Activated CD4-positive, alpha-beta T cell treated with anti-CD3 and anti-CD28 coated beads, Interleukin-2, amount 50 U/mL, for 16 hours (primary cell): ENCODE measurements at places on chromosomes 12 and 14.

DNA sequence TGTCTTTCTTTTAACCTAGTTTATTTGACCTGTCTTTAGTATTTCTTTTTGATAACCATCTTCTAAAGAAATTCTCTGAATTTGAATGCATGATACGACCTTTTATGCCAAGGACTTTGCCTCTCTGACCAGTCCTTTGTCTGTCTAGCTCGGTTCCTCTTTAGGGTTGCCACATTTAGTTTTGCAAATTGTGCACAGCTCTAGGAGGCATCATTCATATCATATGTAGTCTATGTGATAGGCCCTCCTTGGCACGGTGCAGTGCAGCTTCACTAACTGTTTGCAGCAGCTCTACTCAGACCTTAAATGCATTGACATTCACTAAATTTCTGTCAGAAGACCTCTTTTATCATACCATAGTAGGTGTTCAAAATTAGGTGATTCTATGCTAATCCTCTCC, 75.6 kb downstream of the USP15 start:
- no peak for DNase-seq

GRCh38 chr12:93266-94005, 26.9 kb downstream of the IQSEC3 start:
- no peak for DNase-seq

- no peak for DNase-seq
Observed at GRCh38 chr14:105102361-105102870, 37.2 kb upstream of the GPR132 start.

DNA sequence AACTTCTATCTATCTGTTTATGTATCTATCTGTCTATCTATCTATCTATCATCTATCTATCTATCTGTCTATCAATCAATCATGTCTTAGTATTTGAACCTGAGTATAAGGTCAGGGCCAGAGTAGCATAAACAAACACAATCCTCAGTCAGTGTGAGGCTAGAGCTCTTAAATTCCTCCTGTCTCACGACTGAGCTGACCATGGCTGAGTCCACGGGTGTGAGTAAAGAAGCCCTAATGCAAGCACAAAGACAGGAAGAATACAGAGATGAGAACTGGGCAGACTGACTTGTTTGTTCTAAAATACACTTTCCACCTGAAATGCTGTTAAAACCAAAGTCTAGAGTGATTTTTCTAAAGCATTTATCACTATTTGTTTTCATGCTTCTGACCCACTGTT, 47.2 kb upstream of the STXBP6 start:
- no peak for DNase-seq

- no peak for DNase-seq
Observed at GRCh38 chr14:77325746-77326094, 4.9 kb downstream of the GSTZ1 start.

DNA sequence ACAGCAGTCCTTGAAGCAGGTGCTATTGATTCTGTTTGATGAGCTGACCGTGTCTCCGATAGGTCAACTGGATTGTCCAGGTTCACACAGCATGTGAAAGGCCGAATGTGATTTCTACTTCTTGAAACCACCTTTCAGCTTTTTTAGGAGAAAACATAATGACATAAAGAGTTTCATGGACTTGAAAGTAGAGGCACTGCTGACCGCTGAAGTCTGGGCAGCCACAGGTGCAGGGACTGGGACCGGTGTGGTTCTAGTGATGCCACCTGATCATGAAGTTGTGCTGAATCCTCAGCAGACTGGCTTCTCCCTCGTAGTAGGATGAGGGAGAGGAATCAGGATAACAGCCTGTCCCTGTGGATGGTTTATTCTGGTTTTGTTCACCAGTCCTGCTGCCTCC, 108.1 kb downstream of the ETV6 start:
- DNase-seq, result no peak

DNA sequence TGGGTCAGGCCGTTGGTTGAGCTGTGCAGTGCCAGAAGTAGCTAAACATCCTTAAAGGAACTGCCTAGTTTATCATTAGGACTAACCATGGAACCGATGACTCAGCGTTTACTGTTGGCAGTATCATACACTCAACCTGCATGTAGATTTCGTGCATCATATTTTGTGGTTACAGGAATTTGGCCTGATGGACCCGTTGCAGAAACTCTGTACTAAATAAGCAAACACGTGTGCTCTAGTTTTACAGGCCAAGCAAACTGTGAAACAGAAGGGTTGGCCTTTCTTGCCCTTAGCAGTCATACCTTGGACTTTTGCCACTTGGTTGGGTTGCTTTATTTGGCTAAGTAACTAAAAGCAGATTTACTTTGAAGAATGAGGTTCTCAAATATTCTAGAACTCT, 35.6 kb downstream of the DGLUCY start:
- DNase-seq, result no peak

DNA sequence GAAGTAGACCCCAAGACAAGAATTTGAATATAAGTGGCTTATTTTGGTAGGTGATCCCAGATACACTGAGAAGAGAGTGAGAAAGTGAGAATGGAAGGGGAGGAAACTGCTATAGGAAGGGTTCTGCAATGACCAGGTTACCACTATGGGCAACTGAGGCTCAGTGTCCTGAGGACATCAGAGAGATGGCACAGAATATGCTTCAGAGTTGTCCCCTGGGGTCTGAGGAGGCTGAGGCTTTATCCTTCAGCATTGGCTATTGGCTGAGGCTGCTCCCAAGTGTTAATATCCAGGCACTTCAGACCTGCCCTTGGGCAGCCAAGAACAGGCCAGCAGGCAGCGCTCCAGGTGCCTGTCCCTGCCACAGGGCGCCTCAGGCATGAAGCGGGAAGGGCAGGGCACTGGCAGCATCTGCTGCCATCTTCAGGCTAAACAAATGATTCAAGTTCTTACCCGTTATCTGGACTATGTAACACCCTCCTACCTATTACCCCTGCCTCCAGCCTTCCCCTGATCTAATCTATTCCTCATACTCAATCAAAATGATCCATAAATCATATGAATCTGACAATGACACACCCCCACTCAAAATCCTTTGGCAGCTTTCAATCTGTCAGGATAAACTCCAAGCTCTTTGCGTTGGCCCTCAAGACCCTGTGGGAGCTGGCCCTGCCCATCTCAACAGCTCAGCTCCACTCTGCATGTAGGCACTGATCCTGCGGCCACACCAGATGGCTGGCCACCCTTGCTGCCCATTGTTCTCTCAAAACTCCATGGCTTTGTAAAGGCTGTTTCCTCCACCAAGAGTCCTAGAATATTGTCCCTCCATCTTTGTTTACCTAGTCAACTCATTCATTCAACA, 42.4 kb downstream of the CKAP4 start:
- DNase-seq, result no peak

DNA sequence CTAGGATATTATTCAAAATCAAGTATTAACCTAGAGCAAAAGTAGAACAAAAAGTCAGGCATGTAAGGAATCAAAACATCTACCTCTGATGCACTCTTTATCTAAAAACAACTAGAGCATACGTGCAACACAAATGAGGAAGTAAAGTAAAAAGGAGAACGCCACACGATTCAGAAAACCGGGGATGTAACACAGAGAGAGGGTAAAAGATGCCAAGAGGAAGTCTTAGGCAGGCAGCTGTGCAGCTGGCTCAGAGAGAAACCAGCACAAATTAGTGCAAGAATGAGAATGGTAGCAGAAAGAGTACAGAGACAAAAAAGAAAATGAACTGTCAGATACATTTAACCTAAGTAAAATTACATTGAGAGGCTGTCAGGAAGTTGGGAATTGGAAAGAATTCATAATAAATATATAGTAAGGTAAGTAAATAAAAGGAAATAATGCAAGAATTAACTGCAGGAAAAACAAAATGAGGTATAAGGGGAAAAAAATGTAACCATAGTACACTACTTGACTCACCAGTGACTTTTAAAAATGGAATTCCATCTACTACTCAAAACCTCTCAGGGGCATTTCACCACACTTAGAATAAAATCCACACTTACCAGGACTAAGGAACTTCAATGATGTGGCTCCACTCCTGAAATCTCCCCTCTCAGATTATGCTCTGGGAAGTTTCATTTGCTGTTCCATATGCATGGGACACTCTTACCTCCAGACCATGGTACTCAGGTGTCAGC, 17.1 kb downstream of the BCAT1 start:
- DNase-seq, result no peak

DNA sequence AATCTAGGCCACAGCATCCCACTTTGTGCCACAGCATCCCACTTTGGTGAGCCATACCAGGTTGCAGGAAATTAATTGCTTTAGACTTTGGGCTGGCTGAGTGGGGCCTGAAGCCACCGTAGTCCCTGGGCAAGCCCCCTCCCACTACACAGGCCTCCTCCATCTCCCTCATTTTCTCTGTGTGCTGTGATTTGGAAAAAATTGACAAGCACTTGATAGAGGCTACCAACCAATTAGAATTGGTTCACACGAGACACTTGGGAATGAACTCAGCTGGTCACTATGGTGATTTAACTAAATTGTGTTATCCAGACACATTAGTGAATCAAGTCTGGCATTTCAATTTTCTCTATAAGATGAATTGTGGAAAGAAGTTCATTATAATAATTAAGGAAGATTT, 481.1 kb downstream of the DIO2 start:
- DNase-seq, result no peak

- DNase-seq, result no peak
Observed at GRCh38 chr14:103395244-103395643, 10.0 kb downstream of the MARK3 start.

- DNase-seq, result no peak
Observed at GRCh38 chr12:89192429-89192828, 159.9 kb downstream of the DUSP6 start.

DNA sequence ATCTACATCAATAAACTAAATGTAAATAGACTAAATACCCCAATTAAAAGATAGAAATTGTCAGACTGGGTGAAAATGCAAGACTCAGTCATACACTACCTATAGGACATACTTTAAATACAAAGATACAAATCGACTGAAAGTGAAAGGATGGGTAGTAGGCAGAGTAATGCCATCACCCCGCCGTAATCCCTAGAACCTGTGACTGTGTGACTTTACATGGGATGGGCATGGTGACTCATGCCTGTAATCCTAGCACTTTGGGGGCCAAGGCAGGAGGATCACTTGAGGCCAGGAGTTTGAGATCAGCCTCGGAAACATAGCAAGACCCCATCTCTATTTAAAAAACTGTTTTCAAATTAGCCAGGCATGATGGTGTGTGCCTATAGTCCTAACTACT, 2.6 kb upstream of the EVL start:
- DNase-seq, result peak; percentile 76

DNA sequence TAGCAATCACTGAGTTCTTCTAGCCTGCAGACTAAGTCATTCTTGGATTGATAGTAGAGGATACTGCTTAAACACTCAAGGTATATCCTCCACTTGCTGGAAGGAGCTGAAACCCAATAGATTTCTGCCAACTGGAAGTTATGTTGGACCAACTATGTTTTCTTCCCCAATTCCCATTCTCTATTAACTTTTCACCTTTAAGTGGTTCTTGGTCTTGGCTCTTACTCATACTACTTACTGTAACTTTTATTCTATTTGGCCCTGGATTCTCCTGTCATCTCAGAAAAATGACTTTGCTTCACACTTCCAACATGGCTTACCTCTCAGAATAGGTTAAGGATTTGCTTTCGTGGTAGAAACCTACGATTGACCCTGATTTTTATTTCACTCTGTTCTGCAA, 244.9 kb downstream of the ADAMTS20 start:
- DNase-seq, result no peak

DNA sequence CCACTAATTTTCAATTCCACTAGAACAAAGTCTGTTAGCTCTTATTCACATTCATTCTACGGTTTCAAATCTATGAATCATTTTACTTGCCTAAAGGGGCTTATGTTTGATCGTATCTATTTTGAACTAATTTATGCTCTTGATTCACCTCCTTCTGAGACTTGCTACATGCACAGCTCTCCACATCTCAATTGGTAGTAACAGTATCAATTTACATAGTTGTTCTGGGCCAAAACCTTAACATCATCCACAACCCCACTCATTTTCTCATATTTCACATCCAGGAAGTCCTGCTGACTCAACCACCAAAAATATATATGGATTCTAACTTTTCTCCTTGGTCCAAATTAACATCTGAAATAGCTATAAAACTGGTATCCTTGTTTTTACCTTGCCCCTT, 208.6 kb downstream of the RASSF9 start:
- DNase-seq, result no peak
